ENCODE measurements at places on chromosomes 6 and 20. TPM values are rescaled to one million over a fixed set of nuclear protein-coding genes. Genes with fewer than 3 reads are reported as not detected.

GRCh38 chr6:39530201-39530759 lies 194.9 kb downstream of the KIF6 start:
- no peak overlapping the region for H3K27ac ChIP-seq
- no peaks in the 10 kb centered on the region for H3K27me3 ChIP-seq
- H3K4me3 ChIP-seq = no peak overlapping the region

GRCh38 chr6:128327890-128328289 lies 192.5 kb downstream of the PTPRK start:
- no peak for DNase-seq
- H3K27ac ChIP-seq = no peak overlapping the region
- H3K36me3 ChIP-seq = no peaks in the 10 kb centered on the region
- H3K4me1 ChIP-seq = peaks cover 3% of the 10 kb centered on the region
- H3K4me3 ChIP-seq = no peak overlapping the region
- H3K27me3 ChIP-seq = no peaks in the 10 kb centered on the region

- H3K27ac ChIP-seq = peak overlapping the region; percentile 21
- H3K4me1 ChIP-seq = peaks cover 24% of the 10 kb centered on the region
- no peak overlapping the region for H3K4me3 ChIP-seq
- no peaks in the 10 kb centered on the region for H3K36me3 ChIP-seq
- no peaks in the 10 kb centered on the region for H3K27me3 ChIP-seq
- no peak for DNase-seq
Measured at GRCh38 chr20:10739566-10739965, 65.8 kb upstream of the JAG1 start.

DNA sequence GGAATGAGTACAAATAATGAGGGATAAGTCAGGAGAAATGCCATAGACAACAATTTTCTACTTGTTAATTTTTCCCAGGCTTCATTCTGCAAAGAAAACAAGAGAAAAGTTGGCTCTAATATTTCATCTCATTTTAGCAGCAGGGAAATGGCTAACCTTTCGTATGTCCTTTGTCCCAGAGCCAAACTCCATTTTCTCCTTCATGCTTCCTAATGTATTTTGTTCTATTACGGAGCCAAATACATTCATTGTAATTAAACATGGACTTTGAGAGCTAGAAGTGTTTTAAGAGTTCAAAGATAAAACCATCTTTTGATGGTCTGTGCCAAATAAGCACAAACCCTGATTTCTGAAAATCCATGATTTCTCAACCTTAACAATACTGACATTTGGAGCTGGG lies 136.9 kb downstream of the PTCHD4 start:
- no peak overlapping the region for H3K27ac ChIP-seq
- no peak for DNase-seq
- no peaks in the 10 kb centered on the region for H3K36me3 ChIP-seq
- H3K4me1 ChIP-seq = no peaks in the 10 kb centered on the region
- no peak overlapping the region for H3K4me3 ChIP-seq

- no peaks in the 10 kb centered on the region for H3K36me3 ChIP-seq
- DNase-seq = no peak
- no peak overlapping the region for H3K27ac ChIP-seq
- H3K27me3 ChIP-seq = no peaks in the 10 kb centered on the region
Measured at GRCh38 chr6:53201270-53201669, 52.6 kb upstream of the GCM1 start.

- H3K4me3 ChIP-seq = no peak overlapping the region
- no peak overlapping the region for H3K27ac ChIP-seq
- peaks cover 20% of the 10 kb centered on the region for H3K4me1 ChIP-seq
Measured at GRCh38 chr6:36025932-36026327, 1.5 kb upstream of the SLC26A8 start.

DNA sequence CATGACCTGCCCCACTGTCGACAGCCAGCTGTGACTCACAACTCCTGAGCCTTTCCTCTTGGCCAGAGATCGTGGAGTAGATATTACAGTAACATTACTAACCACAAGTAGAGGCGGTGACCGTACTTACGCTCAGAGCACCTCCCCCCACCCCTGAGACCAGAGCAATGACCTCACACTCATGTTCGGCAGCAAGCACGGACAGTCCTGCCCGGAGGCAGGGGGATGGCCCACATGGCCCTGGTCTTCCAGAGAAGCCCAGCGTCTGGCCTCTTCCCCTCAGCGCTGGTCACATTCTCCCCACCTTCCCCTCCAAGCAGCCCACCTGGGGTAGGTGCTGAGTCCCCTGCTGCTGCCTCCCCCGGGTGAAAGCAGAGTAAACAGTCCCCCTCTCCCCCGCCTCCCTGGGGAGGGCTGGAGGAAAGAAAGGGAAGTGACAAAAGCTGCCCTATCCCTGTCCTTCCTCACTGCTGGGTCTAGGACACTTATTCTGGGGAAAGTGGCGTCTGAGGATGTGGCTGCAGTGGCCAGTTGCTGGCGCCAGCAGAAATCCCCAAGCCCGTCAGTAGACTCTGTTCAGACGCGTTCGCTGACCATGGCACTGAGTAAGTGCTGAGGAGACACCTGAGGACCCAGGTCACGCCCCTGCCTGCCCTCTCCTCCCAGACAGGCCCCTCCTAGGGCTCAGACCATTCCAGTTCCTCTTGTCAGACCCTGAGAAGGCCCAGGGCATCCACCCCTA lies 68.5 kb downstream of the MRPL14 start:
- peak; percentile 97 for DNase-seq
- H3K36me3 ChIP-seq = no peaks in the 10 kb centered on the region
- peak overlapping the region; percentile 85 for H3K27ac ChIP-seq
- H3K4me3 ChIP-seq = no peak overlapping the region

- no peaks in the 10 kb centered on the region for H3K27me3 ChIP-seq
- peak within 1 kb of the TSS; percentile 46 for H3K4me3 ChIP-seq
- peaks cover 22% of the 10 kb centered on the region for H3K4me1 ChIP-seq
- no peak for DNase-seq
Measured at GRCh38 chr6:46015119-46015968, at the start of gene CLIC5. CLIC5 (minus strand) TSS chr6:46015860; CDS start chr6:46015542, 318 bp downstream.

DNA sequence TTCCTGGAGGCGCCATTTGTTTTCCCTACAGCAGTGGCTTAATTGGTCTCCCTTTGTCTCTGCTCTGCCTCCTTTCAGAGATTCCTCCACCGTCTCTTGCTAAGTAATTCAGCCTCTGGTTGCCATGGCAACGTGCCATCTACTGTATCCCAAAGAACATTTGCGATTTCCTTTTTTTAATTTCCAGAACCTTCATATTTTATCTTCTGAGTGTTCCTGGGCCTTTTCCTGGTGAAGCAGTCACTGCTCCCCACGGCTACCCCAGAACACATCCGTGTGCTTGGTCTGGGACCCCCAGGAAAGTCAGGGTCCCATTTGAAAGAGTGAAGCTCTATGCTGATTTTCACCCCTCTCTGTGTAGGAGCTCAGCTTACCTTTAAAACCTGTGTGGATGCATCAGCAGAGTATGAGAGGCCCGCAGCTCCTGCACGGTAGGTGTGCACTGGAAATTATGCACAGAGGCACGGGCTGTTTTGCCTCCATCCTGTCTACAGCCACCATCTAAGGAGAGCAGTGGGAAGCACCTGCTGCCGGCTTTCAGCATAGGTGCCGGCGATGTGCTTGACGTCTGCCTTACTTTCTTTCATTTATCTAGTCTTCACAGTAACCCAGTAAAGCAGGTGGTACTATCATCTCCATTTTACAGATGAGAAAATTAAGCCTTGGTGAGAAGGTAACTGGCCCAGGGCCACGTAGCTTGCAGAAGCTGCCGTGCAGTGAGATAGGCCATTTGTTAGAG lies 122.8 kb downstream of the SYCP2 start:
- peak; percentile 65 for DNase-seq
- no peaks in the 10 kb centered on the region for H3K4me1 ChIP-seq
- no peaks in the 10 kb centered on the region for H3K36me3 ChIP-seq
- no peaks in the 10 kb centered on the region for H3K27me3 ChIP-seq
- no peak overlapping the region for H3K27ac ChIP-seq
- H3K4me3 ChIP-seq = no peak overlapping the region

GRCh38 chr6:153130515-153131036 lies 506 bp downstream of the RGS17 start:
- H3K27me3 ChIP-seq = no peaks in the 10 kb centered on the region
- no peaks in the 10 kb centered on the region for H3K36me3 ChIP-seq
- H3K27ac ChIP-seq = peak overlapping the region; percentile 63

DNA sequence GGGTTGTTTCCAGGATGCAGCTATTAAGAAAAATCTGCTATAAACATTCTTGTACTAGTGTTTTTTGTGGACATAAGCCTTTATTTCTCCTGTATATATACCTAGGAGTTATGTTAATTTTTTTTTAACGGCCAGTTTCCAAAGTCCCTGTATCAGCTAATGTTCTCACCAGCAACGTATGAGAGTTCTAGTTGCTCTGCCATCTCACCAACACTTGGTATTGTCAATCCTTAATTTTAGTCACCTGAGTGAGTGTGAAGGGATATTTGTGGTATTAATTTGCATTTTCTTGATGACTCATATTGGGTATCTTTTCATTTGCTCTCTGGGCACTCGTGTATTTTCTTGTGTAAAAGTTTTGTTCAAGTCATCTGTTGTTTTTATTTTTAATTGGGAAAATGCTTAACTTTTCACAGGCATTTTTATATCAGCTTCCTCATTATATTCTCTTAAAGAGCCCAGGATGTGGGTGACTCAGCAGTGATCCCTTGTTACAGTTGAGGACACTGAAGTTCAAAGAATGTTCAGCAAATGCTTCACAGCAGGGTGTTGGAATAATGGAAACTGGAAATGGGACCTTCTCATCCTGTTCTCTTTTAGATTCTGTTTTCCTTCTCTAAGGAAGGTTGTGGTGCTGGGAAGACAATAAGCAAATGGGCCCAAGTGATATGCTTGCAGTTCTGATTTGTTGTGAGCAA lies 211.7 kb upstream of the PRND start:
- no peaks in the 10 kb centered on the region for H3K27me3 ChIP-seq
- no peak overlapping the region for H3K27ac ChIP-seq
- no peak for DNase-seq
- H3K4me1 ChIP-seq = no peaks in the 10 kb centered on the region

- H3K4me1 ChIP-seq = peaks cover 8% of the 10 kb centered on the region
- no peak for DNase-seq
- no peaks in the 10 kb centered on the region for H3K27me3 ChIP-seq
- H3K27ac ChIP-seq = no peak overlapping the region
- no peaks in the 10 kb centered on the region for H3K36me3 ChIP-seq
Measured at GRCh38 chr6:148898376-148899014, 151.7 kb downstream of the UST start.

- peak overlapping the region; percentile 85 for H3K27ac ChIP-seq
- H3K4me3 ChIP-seq = peak overlapping the region; percentile 72
- H3K27me3 ChIP-seq = no peaks in the 10 kb centered on the region
- no peaks in the 10 kb centered on the region for H3K36me3 ChIP-seq
- H3K4me1 ChIP-seq = peaks cover 39% of the 10 kb centered on the region
Measured at GRCh38 chr6:4777394-4777935, 1.3 kb downstream of the CDYL start.

DNA sequence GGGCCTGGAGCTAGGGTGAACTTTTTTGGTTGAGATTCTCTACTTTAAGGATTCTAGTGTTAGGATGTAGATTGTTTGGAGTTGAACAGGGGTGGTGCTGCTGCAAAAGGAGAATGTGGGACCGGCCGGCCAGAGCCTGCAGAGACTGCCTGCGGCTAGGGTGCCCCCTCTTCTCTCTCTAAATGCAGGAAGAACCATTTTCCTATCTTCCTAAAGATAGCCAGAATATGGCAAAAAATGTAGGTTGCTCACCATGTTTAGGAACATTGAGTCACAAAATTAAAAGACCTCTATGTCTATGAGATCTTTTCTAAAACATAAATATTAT lies 39.5 kb downstream of the BICRAL start:
- H3K27me3 ChIP-seq = no peaks in the 10 kb centered on the region
- H3K27ac ChIP-seq = peak overlapping the region; percentile 76
- H3K4me3 ChIP-seq = peak overlapping the region; percentile 17
- H3K4me1 ChIP-seq = peaks cover 17% of the 10 kb centered on the region

GRCh38 chr6:40807484-40807883 lies 220.3 kb upstream of the LRFN2 start:
- H3K4me3 ChIP-seq = no peak overlapping the region
- H3K27ac ChIP-seq = no peak overlapping the region
- H3K36me3 ChIP-seq = no peaks in the 10 kb centered on the region
- H3K27me3 ChIP-seq = no peaks in the 10 kb centered on the region
- no peak for DNase-seq
- no peaks in the 10 kb centered on the region for H3K4me1 ChIP-seq

GRCh38 chr6:106872049-106872448 lies 102.5 kb downstream of the CD24 start:
- H3K4me3 ChIP-seq = no peak overlapping the region
- no peaks in the 10 kb centered on the region for H3K4me1 ChIP-seq
- no peak for DNase-seq
- H3K36me3 ChIP-seq = no peaks in the 10 kb centered on the region

DNA sequence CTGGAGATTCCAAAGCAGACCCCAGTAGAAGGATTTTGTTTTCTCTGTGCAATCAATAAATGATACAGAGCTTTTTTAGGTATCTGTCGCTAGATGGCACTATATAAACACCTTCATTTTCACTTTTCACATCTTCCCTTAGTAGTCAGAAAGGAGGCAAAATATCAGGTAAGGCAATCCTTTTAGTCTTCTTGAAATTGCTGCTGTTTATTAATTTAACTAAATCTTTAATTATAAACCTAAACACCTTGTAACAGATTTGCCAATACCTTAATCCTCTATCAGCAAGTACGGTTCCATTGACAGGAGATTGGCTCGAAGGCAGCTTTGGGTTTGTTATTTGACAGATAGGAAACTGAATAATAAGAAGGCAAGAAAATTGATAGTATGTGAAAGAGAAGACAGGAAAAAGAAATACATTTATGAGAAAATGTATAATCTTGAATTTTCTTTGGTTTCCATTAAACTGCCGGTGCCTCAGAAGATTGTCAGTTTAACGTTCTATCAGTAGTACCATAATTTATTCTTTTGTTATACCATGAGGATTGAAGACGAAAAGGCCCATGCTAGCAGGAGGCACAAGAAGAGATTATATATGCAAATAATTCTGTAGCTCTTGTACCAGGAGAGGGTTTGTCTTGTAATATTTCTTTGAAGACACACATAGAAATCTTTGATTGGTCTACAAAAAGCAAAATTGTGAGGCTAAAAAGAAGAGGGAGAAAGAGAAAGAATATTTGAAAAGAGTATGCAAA lies 23.5 kb upstream of the IBTK start:
- no peaks in the 10 kb centered on the region for H3K27me3 ChIP-seq
- DNase-seq = no peak
- no peak overlapping the region for H3K27ac ChIP-seq
- H3K4me3 ChIP-seq = no peak overlapping the region
- no peaks in the 10 kb centered on the region for H3K36me3 ChIP-seq

Gene MYLIP
- 30.7 TPM for total RNA-seq

Gene WFDC12
- 4.4 TPM for total RNA-seq

Gene SLC22A16
- not detected for total RNA-seq

Gene MYT1
- total RNA-seq = not detected

Gene RBBP8NL
- 1.7 TPM for total RNA-seq

Gene DXO
- total RNA-seq = 15.5 TPM

Gene ECT2L
- not detected for total RNA-seq

Gene EPPIN
- not detected for total RNA-seq
